ENCODE measurements at places on chromosomes 4 and X.

GRCh38 chr4:188061083-188061482 lies 48.3 kb downstream of the TRIML2 start:
- no peak for DNase-seq

DNA sequence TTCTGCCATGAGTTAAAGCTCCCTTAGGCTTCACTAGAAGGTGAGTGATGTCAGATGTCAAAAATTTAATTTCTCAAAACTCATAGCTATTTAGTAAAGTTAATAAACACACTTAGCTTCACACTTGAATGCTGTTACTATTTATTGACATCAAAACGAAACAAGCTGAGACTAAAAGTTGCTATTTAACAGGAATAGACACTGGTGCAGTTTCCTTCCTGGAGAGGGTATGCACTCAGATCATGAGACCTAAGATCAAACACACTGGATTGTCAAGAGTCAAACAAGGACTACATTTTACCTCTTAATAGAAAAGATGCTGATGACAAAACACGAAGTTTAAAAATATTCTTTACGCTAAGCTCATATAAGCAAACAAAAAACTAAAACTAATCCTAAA lies 18.9 kb downstream of the UPF3B start:
- no peak for DNase-seq

GRCh38 chrX:41384051-41384705 lies 50.2 kb downstream of the DDX3X start:
- peak; percentile 28 for DNase-seq

DNA sequence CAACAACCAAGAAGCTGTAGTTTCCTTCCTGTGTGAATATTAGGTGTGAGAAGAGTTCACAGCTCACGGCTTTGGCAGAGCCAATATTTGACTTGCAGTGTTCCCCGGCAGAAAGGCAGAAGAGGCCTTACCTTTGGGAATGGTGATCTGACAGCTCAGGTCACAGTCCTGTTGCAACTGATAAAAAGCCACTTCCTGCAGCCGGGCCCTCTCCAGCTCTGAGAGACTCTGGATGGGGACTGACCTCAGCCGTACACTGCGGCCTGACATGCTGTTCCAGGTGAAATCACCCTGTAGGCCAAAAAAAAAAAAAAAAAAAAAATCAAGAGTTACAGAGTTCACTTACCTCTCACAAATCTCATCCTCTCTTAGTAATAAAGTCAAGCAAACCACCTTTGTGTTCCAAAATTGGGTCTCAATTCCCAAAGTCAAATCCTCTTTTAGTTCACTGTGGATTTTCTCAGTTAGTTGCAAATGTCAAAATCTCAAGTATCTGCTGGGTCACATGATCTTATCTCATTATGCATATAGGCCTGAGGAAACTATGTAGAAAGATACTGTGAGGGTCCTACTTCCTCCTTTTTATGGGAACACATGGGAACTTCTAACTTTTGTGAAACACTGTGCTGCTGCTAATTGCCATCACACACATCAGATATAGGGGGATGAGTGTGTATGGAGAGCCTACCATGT lies 38.6 kb upstream of the AMELX start:
- DNase-seq: no peak

GRCh38 chr4:8278421-8279287 lies 9.1 kb downstream of the HTRA3 start:
- peak; percentile 96 for DNase-seq

DNA sequence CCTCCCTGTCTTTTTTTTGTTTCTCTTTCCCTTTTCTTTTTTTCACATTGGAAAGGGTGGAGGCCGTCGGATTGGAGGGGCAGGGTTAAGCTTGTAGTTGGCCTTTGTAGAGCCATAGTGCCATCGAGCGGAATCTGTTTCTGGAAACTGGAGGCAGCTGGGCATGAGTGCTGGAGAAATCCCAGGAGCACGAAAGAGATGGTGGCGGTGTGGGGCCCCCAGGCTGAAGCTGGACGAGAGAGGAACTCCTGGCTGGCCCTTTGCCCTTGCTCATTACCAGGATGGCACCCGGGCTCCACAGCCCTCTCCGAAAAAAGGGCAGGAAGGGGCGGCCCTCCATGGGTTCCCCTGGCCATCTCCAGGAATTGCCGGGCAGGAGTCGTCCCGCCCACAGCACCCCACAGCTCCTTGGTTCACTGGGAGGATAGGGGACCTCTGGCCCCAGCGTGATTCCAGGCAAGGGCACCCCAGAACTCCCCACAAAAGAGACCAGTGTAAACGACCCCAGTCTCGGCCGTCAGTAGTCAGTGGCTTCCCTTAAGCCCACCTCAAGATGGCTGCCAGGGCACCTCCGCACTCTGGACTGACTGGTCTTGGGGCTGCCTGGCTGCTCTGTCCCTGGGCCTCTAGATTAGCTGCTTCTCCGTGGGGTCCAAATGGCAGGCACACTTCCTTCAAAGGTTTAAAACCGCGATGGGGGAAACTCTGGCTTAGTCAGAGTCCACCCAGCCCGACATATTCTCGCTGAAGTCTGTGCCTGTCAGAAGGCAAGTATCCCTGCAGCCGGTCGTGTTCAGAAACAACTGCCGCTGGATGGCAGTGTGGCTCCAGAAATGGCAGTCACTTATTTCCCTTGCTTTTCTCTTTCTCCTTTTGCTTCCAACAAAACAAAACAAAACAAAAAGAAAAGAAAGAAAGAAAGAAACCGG lies 74.1 kb downstream of the NBDY start:
- peak; percentile 12 for DNase-seq

DNA sequence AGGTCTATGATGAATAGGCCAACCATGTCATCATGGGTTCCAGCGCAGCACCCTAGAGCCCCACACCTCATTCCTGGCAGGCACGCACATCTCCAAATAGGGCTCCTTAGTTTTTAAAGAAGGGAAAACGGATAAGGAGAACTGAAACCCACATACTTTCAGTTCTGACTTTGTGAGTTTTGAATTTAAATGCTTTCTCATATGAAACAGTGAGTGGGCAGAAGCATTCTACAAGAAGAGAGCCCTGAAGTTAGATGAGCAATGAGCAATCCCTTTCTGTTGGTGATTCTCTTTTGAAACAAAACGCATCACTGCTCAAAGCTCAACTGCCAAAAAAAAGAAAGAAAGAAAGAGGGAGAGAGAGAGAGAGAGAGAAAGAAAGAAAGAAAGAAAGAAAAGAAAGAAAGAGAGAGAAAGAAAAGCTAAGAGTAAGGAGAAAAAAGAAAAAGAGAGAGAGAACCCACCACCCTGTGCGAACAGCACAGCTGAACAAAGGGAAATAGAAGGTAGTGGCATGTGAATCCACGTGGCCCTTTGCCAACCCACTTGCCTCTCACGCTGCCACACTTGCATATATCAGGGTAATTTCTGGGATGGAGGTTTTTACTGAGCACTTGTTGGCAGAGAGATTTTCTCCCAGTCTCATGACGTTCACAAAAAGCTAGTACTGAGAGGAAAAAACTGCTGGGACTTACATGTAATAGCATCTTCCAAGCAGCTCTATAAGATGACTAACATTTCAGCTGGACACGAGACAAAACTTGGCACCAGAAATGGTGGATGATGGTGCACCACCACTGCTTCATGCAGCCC lies 31.0 kb downstream of the TMSB4X start:
- DNase-seq: no peak

DNA sequence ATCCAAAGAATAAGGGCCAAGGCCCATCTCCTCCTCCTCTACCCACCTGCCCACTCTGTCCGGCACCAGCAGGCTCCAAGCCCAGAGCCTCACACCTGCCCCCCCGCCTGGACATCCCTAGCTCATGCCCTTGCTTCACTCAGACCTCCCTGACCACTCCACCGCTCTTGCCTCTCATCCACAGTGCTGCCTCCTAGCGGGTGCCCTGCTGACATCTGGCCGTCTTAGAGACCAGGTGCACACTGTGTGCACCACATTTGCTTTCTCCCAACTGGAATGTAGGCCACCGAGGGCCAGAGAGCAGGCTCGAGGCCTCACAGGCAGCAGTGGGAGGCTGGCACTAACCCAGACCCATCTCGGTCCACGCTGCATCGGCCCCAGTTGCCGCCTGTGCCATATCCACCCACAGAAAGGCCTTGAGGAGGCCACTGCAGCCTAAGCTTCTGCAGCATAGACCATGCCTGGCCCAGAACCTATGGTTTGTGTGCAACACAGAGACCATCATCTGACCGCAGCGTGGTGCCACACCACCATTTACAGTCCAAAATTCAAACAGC lies 13.5 kb downstream of the LETM1 start:
- no peak for DNase-seq

- no peak for DNase-seq
These were observed 3.5 kb upstream of the TAB3 start for GRCh38 chrX:30892591-30892990.

DNA sequence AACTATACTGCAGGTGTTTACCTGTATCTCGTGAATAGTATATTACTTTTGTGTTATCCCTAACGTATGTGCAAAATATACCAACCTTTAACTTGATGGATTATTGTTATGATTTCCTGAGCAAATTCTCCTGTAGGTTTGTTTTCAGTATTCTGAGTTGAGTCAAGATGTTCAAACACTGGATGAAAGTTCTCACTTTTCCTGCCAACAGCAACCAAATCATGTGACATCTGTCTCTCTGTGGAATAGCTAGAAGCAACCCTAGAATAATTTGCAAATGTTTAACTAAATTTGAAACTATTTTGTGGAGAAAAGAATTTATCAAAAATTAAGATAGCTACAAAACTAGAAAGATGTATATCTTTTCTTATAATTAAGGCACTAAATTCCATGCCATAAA lies 35.6 kb downstream of the BCLAF3 start:
- DNase-seq: no peak

DNA sequence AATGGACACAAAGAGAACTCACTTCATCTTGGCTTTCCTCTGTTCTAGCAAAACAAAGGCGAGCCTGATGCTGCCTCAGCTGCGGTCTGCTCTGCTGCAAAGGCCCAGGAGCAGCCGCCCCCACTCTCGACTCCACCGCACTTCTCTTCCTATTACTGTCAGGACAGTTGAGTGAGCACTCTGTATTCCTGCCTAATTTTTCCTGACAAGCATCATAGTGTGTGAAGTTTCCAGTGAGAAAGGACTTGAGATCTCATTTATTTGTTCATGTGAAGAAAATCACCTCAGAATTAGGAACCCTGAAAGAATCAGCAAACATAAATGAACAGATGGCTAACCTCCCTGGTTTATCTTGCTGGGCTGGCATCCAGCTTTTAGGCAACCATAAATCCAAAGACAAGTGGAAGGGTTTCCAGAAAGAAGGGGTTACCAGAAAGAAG lies 15.6 kb downstream of the SCARB2 start:
- no peak for DNase-seq

DNA sequence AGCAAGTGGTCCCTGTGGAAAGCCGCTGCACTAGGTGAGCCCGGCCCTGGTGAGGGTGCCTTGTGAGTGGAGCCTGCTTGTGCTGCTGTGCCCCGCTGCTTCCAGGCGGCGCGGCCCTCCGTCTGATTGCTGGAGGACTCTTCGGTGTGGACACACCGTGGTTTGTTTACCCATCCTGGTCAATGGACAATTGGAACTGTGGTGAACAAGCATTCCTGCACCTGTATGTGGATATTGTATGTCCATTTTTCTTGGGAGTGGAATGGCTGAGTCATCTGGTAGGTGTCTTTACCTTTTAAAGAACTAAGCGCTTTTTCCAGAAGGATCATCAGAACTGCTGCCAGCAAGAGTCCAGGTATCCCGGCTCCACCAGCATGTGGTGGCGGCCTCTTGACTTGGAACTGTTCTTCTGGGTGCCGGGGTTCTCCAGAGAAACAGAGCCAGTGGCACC lies 15.6 kb downstream of the MAEA start:
- DNase-seq: no peak

DNA sequence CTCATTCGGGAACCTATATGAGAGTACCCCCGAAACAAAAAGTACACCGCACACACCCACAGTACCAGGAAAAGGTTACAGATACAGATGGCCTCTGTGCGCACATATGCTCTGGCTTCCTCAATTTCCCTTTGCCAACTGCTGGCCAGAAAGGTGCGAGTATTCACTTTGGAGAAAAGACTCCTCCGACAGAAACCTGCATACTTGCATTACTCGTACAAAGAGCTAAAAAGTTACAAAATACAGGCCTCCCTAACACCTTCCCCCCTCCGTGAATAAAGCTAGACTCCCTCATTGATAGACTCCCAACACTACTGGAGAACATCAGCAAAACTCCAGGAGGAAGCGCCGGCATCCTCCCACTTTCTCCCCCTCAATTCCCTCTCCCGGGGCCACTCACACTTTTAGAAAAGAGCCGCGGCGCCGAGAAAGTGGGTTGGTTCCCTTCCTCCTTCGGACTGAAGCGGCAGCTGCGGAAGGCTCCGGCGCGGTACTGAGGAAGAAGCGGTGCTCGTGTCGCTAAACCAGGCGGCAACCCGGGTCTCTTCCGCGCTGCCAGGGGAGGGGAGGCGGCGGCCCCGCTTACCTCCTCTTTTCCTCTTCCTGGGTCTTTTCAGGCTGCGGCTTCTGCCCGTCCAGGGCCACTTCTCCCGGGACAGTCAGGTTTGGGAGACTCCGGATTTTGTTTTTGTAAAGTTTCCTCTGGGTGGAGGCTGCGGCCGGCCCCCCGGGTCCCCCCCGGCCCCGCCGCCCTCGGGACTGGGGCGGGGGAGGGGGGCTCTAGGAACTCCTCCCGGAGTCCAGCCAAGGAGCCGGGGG lies 1.1 kb downstream of the FBXW7 start:
- no peak for DNase-seq

GRCh38 chr4:113732-114131 lies 10.6 kb upstream of the ZNF718 start:
- no peak for DNase-seq

Data from fibroblast of skin of left quadriceps (primary cell).